HFFc6 (cell line): ENCODE measurements at places on chromosomes 11 and 22.

DNA sequence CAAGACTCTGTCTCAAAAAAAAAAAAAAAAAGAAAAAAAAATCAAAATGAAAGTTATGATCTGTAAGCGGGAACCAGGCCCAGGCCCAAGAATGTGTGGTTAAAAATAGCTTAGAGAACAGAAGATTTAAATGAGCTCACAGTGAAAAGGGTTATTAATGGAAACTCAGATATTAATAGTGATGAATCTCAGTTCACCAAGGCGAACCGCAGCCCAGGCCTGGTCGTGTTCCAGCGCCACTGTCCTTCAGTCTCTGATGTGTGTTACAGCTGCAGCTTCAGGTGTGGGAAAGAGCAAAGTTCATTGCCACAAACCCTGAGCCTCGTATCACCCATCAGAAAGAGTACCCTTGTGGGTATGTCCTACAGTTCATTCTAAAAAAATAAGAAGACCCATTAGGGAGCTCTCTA is 107.1 kb downstream of the GAB2 start:
- no peak for DNase-seq

DNA sequence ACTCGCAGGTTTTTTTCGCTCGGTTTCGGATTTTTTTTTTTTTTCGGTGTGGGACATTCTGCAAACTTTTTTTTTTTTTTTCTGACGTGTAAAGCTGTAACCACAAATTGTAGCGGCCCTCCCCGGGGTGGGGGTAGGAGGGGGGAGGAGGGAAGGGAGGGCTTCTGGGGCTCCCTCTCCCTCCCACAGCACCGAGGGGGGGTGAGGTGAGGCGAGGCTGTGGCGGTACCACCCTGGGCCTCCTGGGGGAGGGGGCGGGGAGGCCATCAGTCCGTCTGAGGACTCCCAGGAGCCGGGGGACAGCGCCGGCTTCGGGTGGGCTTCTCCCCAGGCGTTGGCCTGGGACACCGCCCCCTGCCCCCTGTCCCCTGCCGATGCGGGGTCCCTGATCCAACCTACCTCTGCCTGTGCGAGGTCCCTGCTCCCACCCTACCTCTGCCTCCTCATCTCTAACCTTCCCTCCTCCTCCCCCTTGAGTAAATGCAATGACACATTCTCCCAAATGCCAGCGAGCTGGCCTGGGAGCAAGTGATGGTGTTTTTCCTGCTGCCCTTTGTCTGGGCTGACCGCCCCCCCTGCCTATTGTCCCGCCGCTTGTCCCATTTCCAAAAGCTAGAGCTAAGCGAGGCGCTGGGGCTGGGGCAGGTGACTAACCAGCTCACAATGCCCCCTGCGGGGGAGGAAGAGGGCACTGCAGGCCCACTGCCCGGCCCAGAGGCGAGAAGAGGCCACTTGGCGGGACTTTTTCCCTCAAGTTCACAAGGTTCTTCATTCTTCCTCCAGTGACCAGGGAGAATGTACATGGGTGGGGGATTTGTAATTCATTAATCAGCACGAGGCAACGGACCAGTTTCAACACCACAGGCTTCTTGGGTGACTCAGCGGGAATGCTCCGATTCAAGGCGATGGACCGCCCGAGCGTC is 511 bp upstream of the CLCF1 start:
- DNase-seq, result peak; percentile 98

DNA sequence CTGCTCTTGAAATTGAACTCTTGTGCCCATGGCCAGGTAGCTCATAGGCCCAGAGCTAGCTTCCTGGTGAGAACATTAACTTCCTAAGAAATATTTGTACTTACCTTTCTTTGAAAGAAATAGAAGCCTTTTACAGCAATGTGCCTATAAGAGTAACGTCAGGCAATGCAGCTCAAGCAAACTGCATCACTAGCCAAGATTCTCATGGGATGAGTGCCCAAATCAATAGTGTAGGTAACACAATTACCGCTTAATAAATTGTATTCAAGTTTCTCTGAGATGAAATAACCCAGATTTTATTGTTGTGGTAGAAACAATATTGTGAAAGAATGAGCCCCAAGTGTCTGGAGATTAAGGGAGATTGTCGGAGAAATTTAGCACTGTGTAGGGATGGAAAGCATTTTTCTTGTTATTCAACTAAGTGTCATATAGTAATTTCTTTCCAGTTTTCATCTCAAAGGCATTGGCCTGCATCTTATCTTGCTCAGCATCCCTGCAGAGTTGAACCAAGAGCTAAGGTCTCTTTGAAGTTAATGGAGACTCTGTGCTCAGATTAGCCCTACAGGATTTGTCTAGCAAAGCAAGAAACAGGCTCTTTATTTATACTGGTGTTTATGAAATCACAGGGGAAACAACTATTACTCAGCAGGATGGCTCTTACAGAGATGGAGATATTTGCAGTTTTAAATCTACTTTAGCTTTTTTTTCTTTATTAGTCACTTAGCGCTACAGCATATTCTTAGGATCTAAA is 321.0 kb upstream of the PDGFD start:
- DNase-seq, result no peak

DNA sequence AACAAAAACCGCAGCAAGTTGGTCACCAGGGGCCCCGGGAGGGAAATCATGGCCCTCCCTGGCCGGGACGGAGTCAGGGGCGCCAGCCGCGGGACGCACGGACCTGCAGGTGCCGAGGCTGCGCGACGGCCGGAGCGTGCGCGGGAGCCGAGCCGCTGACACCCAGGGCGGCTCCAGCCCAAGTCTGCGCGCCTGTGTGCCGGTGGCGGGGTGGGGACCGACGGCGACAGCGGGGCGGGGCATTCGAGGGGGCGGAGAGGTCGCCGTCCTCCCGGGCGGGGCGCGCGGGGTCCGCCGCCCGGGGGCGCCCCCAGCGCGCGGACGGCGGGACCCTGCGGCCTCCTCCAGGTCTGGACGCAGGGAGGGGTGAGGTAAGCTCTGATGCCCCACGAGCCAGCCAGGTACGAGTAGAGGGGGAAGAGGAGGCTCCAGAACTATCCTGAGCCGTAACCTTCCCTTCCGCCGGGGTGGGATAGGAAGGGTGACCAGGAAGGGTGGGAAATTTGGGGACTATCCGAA is at the start of gene ESAM:
TSS of gene ESAM (minus strand) at position 186 of the 519 bp plus-strand sequence. CDS start at position 50, 136 bp downstream.
- no peak for DNase-seq

- DNase-seq, result no peak
Measured at GRCh38 chr22:40443732-40444131, 73.3 kb downstream of the SGSM3 start.

DNA sequence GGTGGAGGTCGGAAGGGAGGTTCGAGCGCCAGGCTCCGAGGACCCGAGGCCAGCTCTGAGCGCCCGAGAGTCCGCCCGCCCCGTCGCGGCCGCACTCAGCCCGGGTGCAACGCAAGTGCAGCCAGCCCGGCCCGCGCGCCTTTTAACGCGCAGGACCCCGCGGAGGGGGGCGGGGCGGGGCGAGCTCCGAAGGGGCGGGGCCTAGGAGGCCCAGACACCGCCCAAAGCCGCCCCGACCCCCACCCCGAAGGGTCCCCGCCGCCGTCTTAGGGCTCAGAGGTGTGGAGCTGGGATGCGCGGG is at the start of gene PHOX2A:
TSS of gene PHOX2A (minus strand) at position 117 of the 301 bp plus-strand sequence. CDS start 172 bp downstream, outside the sequence.
- DNase-seq, result no peak

DNA sequence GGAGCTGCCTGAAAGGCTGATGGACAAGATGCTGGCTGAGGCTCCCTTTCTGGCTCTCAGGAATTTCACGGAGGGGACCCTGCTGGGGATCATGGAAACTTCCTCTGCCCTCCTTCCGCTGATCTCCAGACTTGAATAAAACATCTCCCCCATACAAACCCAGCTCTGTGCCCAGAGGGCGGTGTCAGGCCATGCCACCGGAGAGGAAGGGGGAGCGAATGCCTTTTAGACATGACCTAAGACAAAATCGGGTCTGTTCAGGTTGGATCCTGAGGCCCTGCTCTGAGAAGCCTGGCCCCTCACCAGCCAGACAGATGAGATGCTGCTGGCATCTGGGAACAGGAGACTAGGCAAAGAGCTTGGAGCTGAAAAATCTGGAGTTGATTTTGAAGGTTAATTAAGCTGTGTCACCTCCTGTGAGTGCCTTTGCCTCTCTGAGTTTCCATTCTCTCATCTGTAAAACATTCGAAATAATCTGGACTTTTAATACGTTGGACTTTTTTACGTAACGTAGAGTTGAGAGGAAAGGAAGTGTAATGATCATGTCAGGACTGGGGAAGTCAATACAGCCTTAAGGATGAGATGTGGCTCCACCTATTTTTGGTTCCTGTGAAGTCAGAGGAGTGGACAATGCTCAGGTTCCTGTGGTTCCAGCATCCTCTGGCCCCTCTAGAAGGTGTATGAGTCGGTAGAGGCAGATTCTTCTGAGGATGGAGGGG is 163.6 kb downstream of the ST3GAL4 start:
- no peak for DNase-seq

DNA sequence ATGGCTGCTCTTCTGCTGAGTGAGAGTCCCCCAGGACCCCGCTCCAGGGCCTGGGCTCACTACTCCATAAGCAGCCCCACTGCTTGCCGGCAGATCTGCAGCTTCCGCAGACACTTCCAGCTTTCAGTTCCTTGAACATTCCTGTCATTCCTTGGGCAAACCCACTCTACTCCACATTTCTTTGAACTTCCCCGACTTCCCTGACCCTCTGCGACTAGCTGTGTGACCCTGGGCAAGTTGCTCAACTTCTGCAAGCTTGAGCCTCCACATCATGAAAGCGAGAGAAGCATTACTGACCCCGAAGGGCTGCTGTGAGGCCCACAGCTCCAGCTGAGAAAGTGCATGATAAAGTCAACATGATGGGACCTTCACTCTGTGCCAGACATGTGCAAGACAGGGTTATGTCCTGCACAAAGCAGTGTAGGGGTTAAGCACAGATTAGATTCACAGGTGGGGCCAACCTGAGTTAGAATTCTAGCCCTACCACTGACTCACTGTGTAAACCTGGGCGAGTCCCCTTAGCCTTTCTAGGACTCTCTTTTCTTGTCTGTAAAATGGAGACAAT is 51.8 kb downstream of the THAP12 start:
- DNase-seq, result no peak

DNA sequence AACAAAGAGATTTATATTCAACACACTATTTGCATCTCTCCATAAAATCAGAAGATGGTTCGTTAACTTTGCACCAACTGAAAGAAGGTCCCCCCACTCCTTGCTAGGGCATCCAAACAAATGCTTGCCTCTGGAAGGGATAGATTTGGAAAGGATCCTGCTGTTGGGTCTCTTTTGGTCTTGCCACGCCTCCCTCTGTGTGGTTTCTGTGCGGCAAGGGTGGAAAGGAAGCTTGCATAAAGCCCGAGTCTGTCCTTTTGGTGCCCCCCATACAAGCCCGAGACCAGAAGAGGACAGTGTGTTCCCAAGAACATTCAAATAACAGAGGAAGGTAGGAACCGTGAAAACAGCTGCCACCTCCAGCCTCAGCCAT is 15.1 kb downstream of the SCGB1A1 start:
- DNase-seq, result no peak

DNA sequence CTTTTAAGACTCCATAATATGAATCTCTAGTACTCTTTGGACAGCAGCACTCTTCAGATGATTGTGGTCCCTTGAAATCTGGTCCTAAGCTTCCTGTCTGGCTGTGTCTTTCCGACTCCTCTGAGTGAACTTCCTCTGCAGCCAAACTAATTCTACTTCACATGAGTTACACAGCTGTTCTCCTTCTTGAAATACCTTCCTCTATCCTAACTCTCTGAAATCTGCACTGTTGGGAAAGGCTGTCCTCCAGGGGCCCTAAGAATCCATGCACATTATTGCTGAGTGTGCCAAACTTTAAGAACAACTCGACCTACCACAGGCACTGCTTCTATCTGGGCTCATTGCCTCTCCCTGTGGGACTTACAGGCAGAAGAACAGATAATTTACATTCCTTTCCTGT is 217.3 kb upstream of the ARHGAP42 start:
- no peak for DNase-seq

DNA sequence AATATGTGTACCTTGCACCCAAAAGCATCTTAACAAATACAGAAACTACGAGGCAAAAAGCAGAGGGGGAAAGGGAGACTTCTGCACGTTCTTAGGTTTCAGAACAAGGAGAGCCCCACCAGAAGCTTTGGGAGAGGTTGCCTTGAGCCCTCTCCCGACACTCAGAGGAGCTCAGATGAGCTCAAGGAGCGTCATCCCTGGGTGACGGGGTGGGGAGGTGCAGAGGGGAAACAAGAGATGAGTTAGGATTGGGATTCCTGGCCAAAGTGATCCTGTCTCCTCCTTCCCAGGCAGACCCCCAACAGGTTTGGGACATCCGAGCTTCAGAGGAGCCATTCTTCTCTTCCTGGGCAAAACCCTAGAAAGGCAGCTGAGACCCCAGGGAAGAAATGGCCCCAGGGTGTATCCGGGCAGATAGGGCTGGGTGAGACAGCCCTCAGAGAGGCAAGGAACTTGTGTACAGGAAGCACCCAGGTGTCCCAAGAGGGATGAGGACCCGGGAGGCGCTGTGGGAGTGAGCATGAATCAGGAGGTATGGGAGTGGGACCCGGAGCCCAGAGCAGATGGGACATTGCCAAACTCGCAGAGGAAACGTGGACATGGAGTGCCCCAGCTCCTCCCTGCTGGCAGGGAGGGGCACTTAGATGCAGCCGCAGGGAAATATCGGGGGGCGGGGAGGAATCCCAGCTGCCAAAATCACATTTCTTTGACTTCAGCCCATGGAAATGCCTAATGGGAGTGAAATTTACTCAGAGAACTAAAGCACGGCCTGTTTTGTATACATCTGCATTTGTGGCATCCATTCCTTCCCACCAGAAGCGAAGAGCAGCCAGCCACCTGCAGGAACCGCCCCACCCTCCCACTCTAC is 12.4 kb downstream of the C1QTNF6 start:
- DNase-seq, result no peak

DNA sequence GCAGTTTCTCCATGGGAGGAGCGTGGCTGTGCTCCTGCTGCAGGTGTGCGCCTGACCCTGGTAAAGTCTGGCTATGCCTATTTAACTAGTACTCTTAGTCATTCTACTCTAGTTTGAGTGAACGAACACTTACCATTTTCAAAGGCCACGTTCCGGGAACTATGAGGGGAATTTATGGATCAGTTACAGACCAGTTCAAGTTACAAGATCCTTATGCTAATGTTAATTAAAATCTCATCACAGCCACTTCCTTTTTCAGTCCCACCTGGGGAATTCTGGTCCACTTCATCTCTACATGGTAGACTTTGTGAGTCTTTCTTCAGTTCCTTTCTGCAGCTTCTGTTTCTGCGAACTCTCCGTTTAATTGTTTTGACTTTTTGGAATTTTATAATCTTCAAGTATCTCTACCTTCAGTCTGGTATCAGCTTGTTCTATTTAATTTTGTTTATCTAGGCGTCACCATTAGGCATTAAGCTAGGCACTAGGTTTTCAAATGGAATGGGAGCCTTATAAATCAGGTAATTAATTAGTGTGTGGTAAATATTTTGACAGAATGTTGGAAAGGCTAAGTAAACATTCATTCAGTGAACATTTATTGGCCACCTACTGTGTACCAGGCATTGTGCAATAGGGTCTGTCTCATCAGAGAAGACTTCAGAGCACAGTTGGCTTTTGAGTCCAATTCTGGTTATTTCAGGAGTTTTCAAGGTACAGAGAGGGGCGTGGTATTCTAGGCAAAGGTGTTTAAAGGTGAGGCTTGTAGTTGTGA is 78.9 kb downstream of the GRK3 start:
- DNase-seq, result no peak
